ENCODE measurements at places on chromosomes 6 and 20. TPM values are rescaled to one million over a fixed set of nuclear protein-coding genes. Genes with fewer than 3 reads are reported as not detected.

SIRPB1 gene
- total RNA-seq, result not detected

- no peak for DNase-seq
Observed at GRCh38 chr20:59575653-59576052, 28.7 kb upstream of the PHACTR3 start.

DNA sequence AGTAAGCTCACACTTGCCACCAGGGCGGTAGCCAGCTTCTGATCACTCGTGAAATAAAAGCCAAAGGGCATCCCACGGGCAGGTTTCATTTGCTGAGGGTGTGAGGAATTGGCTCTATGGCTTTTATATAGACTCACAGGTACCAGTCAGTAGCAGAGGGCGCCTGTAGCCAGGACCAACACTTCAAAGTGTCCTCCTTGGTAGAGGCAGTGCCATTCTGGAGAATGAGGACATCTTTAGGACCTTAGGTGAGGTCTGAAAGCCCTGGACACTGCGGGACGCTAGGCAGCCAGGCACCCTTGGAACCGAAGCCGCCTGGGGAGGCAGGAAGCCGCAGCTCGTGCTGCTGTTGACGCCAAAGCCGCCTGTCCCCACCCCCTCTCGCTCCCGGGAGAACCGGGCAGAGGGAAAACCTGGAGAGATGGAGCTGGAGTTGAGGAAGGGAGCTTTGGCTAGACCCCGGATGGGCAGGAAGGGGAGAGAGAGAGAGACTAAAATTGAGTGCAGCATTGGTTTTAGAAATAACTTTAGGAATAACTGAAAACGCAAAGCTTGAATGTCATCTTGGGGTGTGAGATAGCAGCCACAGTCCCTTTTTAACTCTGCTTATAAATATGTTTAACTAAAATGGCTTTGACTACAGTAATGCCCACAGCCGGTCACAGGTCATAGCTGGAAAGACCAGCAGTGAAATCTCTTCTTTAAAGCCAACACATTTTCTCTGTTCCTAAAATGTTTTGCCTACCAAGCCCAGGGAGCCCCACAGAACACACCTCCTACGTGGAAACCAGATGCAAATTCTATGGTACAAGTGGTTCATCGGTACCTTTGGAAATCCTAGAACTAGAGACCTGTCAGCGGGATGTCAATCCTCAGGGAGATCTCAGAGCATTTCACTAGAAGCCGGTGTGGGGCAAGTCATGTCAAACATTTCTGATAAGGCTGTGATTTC is 128.5 kb upstream of the CDYL start:
- peak; percentile 57 for DNase-seq

- no peak for DNase-seq
Observed at GRCh38 chr6:107714104-107714503, 110.0 kb downstream of the SCML4 start.

DNA sequence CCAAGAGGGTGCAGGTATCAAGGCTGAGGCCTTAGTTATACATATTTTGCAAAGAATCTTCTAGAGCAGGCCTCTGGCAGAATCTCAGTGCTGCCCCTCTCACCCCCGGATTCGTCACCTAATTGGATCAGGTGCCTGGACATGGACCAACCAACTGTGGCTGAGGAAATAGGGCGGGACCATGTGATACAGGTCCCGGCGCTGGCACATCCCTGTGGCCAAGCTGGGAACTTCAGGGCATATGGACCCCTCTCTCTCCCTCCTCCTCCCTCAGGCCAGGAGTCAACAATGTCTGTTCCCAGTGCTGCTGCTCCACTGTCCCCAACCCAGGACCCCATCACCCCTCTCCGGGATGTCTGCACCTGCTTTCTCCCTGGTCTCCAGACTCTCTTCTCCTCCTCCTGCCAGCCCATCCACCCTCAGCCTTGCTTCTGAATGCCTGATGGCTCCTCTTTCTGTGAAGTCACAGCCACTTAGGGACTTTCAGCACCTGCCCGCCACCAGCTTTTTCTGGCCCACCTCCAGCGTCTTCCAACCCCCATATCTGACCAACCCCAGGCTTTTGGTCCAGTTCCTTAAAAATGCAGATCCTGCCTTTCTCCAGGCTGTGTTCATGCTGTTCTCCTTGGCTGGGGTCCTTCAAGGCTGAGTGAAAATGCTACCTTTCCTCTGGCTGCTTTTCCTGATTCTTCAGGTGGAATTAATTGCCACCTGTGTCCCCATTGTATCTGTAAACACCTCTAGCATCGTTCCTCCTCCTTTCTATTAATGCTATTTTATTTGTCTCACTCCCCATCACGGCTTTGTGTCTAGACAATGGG is 19.0 kb upstream of the MLN start:
- DNase-seq, result no peak

DNA sequence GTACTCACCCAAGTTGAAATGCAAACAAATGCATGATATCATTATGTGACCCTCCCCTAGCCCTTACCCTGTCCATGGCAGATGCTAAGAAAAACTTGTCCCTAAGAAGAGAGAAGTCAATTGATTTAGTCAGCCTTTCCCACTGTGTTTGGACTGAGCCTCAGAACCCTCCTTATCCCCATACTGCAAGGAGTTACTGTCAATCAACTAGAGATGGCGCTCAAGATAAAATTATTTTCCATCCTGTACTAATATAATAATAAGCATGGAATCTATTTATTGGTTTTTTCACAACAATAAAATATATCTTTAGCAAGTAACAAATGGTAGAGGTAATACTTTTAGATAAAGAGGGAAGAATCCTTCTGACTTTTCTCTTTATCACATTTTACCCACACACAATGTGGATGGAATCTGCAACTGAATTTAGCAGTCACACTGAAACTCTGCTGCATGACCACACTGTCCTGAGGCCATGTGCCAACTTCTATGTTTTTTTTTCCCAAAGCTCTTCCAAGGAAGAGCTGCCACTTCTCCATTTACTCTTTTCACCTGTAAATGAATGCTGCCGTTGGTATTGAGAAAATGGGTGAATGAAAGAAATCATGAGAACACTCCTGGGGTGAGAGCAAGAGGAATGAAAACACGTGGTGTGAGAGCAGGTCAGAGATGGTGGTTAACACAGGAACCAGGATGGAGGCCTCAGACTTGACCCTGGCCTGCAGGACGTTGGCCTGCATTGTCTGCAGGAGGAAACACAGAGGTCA is 10.5 kb downstream of the NT5E start:
- DNase-seq, result peak; percentile 11

DNA sequence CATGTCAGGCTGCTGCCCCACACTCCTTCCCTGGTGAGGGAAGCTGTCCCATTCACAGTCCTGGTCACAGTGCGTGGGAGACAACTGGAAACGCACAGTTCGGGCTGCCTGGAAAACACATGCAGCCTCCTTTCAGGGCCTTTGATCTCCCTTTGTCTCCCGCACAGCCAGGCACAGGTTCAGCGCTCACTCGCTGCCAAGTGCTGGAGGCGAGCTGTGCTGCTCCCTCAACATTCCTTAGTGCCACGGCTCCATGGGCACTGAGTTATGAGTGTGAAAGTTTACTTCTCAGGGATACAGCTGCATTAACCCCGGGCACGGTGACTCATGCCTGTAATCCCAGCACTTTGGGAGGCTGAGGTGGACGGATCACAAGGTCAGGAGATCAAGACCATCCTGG is 9.1 kb downstream of the YTHDF1 start:
- DNase-seq, result peak; percentile 49

GRCh38 chr20:53757472-53757913 is 163.9 kb upstream of the ZNF217 start:
- no peak for DNase-seq
